Posterior cingulate gyrus (tissue), 11 donors: ENCODE measurements at places on chromosomes 13 and 19.

DNA sequence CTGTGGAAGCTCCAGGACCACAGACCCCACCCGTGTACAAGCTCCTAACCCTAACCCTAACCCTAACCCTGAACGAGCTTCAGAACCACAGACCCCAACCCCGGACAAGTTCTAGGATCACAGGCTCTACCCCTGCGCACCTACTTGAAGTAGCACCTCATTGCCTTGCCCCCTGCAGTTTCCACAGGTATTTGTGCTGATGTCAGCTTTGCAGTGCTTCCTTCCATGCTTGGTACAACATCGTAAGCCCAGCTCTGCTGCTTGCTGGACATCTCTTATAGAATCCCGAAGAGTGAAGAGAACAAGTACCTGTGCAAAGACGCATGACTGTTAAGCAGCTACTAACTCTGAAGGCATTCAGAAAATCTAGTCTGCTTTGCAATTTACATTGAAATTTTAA lies 20.7 kb upstream of the CDC16 start:
- no peak for DNase-seq

GRCh38 chr13:84994582-84994981 lies 804.6 kb downstream of the SLITRK6 start:
- DNase-seq, result no peak

GRCh38 chr13:27177852-27178251 lies 6.2 kb upstream of the USP12 start:
- no peak for DNase-seq

DNA sequence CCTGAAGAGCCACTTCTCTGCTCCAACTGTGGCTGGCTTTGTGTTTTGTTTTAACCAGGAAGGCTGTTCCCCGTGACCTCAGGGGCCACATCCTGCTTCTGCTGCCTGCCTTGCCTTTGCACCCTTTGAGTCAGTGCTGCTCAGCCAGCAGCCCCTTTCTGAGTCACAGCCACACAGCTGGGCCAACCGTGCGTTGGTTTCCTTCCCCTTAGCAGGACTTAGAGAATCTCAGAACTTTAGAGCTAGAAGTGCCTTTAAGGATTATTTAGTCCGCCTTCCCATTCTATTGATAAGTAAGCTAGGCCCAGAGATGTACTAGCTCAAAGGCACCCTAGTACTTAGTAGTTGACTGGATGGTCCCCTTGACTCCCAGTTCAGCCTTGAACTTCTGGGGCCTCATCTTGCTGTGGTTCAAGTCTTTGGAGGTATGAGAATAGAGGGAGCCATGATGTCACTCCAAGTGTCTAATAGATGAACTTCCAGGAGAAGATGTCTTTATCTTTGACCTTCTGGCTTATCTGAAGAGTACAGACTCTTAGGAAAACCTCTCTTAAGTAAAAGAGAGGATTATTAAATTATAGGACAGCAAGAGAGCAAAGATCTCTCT lies 8.0 kb downstream of the RGCC start:
- DNase-seq, result no peak

DNA sequence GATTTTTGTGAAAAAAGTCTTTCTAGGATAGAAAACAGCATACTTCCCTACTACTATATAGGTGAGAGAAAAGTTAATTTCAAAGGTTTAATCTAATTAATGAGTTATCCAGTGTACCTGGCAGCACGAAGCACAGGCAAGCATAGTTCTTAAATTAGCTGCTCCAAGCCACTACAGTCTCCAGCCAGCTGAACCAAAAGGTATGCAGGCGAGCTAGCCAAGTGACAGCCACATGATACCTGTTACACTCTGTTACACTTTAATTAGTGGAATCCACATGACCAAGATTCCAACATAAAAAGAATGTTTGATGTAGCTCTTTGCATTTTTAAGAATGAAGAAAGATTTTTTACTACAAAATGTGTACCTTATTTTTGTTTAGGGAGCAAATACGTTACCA lies 15.5 kb downstream of the SLC25A30 start:
- no peak for DNase-seq

DNA sequence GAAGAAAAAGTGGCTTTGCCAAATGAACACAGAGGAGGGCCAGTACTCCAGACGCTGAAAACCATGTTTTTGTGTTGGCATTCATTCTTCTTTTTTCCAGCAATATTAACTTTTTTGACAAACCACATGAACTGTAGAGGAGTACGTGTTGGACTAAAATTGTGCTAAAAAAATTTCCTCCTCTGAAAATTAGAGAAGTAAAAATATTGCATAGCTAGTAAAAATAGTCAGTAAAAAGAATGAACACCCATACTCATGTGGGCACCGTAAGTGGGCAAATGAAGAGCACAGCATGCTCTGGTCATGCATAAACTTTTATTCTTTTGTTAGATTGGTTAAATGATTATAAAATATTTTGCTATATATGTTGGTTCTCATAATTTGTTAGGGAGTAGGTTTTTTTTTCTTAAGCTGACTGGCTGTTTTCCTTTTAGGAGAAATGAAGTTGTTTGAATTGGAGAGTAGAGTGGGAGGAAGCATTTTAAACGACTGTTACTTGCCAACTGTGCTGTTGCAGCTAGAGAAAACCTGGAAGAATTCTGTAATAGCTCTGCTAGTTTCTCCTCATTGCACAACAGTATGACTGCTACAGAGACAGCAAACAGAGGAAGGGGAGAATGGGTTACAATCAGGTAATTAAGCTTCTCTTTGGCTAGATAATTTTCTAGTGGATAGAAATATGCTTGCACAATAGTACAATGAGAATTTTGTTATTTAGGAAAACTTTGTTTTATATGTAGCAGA lies 222.4 kb downstream of the KCTD12 start:
- no peak for DNase-seq

DNA sequence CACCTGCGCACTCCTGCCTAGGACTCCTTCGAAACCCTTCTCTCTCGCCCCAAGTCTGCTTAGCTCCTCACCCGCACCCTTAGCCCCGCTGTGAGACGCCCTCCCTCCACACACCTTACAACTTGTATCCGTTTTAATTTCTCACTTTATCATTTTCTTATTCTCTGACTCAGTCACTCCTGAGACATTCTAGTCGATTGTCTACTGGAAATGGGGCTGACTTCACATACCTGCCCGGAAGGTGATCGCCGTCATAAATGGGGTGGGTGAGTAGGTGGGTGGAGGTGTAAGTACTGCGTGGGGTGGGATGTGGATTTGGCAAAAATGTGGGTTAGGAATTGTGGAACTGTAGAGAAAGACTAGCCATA lies 714 bp downstream of the NDFIP2 start:
- DNase-seq, result no peak

DNA sequence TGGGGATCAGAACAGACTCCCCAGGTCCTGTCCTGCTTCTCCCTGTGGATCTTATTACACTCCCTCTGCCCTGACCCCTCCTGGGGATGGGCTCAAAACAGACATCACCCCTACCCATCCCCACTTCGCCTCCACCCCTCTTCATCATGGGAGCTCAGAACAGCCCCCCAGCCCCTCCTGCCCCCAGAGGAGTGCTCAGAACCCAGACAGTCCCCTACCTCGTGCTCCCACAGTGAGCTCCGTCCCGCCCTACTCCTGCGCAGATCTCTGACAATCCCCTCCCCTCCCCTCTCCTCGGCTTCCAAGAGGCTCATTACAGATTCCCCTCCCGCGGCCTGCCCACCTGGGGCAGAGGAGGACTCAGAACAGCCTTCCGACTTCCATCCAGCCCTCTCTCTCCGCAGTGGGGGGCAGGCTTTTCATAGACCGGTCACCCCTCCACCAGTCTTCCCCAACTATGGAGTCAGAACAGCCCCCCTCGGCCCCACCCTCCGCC lies 6.1 kb downstream of the NXNL1 start:
- DNase-seq, result no peak

DNA sequence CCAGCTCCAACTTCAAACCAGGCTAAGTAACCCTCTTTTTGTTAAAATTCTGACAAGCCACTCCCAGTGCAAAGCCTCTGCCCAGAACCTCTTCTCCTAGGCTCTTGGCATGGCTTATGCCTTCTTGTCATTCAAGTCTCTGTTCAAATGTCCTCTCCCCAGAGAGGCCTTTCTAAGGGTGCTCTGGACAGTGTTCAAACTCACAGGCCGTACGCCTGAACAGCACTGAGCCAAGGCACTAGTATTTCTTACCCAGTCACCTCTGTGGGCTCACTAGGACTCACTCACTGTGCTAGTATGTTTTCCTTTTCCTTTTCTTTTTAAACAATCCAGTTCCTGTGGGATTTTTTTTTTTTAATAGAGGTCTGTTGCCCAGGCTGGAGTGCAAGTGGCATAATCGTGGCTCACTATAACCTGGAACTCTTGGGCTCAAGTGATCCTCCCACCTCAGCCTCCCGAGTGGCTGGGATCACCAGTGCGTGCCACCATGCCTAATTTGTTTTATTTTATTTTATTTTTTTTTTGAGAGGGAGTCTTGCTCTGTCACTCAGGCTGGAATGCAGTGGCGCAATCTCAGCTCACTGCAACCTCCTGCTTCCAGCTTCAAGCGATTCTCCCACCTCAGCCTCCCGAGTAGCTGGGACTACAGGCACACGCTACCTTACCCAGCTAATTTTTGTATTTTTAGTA lies 2.3 kb upstream of the ASF1B start:
- DNase-seq, result no peak

DNA sequence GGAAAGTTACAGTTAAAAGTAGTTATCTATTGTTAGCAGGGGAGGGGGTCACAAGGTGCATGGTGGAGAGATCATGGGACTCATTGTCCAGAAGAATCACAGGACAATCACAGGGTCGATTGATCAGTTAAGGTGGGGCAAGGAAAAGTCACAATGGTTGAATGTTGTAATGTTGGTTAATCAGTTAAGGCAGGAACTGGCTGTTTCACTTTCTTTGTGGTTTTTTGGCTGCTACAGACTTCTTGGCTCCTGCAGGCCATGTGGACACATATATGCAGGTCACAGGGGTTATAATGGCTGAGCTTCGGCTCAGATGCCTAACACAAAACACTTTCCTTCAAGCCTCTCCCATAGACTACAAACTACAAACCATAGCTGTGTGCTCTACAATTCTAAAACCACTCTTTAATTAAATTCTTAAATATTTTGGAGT lies 6.9 kb upstream of the ZNF431 start:
- no peak for DNase-seq
